ENCODE measurements at places on chromosomes 7 and 10. TPM values are rescaled to one million over a fixed set of nuclear protein-coding genes. Genes with fewer than 3 reads are reported as not detected.

Gene ZNF107
- total RNA-seq: 1.7 TPM

- no peak for DNase-seq
Observed at GRCh38 chr7:49580000-49580399, 193.4 kb upstream of the VWC2 start.

Gene GIMAP7
- 72.0 TPM for total RNA-seq

DNA sequence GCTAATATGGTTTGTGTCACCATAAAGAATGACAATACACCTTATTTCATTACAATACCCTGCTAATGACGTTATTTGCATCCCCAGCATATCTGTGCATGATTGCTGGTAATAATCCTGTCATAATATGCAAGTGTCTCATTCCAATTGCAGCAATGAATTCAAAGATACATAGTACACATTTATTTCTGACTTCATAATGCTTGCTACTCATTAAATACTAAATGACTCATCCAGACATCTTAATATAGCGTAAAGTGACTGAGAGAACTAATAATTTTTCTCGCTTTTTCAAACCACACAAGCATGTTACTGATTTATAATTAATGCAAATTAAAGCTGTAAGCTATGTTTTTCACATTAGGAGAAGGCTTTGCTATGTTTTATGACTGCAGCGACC lies 234.7 kb upstream of the MDFIC start:
- no peak for DNase-seq

Gene ATP6V0A4
- 0.04 TPM for total RNA-seq

- no peak for DNase-seq
Observed at GRCh38 chr7:4163565-4164203, 518.4 kb upstream of the FOXK1 start.

GRCh38 chr7:155610633-155611193 lies 33.7 kb upstream of the RBM33 start:
- no peak for DNase-seq

Gene ADAM12
- total RNA-seq: 0.21 TPM

Gene SUPV3L1
- total RNA-seq: 31.1 TPM

Measured in pulmonary artery endothelial cell (primary cell).